ENCODE measurements at places on chromosomes 4 and X. TPM values are rescaled to one million over a fixed set of nuclear protein-coding genes. Genes with fewer than 3 reads are reported as not detected.

SYTL5 gene
- polyA plus RNA-seq = 0.21 TPM

DNA sequence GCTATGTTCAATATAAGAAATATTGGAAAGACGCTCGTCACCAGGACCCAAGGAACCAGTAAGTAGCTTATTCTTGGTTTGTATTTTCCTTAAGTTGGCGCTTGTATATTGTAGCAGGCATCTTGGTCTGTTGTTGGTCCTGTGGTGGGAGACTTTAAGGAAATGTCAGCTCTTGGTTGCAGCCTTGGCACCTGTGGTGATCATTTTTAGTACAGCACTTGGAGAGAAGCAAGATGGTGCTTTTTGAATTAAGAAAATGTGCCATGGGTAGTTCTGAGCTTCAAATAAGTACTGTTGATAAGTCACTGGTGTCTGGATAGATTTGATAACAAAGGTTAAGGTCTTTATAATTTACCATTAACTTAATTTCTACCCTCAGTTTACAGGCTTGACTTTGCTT lies 1.1 kb downstream of the RPS3A start:
- no peak for DNase-seq

DNA sequence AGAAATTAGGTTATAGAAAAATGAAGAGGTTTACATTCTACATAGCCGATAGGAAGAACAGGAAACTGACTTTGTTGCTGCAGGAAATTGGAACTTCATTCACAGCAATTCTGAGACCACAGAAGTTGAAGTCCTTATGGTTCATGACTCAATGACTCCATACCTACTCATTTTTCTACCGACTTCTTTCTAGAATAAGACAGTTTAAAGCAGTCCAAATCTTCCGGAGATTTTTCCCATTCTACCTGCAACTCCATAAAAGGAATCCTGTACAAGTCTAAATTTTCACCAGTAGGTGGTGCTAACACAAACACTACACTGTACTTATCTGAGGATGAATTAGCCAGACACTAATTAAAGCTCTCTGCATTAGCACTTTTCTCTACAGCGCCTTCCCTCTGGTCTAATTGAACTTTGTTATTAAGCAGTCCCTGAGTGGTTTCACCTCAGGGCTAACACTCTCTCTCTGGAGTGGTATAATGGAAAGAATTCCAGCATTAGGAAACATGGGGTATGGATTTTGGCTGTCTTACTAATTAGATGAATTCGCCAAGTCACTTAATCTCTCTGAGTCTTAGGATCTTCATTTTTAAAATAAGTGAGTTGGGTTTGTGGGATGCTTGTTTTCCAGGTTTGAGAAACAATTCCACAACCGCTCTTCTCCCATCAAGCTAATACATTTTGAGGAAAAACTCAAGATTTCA lies 167.9 kb downstream of the SMIM20 start:
- no peak for DNase-seq

DNA sequence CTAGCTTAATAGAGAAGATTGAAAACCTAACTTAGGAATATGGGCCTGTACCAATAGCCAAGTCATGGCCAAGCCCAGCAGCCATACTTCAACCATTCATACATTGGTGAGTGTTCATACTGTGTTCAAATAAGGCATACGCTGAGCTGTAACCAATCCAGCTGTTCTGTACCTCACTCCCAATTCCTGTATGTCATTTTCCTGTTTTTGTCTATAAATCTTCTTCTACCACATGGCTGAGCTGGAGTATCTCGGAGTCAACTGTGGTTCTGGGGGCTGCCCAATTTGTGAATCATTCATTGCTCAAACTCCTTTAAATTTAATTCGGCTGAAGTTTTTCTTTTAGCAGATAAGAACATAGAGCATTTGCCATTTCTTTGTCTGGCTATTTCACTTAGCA lies 195.3 kb upstream of the ANKRD50 start:
- no peak for DNase-seq

GRCh38 chrX:2516623-2517022 lies 15.8 kb upstream of the DHRSX start:
- DNase-seq = no peak
